ENCODE measurements at places on chromosomes 7 and 10.

GRCh38 chr7:157466867-157467261 is 130.1 kb downstream of the DNAJB6 start:
- no peak for DNase-seq

- DNase-seq: no peak
Observed at GRCh38 chr10:76998451-76998850, 639.2 kb downstream of the KCNMA1 start.

DNA sequence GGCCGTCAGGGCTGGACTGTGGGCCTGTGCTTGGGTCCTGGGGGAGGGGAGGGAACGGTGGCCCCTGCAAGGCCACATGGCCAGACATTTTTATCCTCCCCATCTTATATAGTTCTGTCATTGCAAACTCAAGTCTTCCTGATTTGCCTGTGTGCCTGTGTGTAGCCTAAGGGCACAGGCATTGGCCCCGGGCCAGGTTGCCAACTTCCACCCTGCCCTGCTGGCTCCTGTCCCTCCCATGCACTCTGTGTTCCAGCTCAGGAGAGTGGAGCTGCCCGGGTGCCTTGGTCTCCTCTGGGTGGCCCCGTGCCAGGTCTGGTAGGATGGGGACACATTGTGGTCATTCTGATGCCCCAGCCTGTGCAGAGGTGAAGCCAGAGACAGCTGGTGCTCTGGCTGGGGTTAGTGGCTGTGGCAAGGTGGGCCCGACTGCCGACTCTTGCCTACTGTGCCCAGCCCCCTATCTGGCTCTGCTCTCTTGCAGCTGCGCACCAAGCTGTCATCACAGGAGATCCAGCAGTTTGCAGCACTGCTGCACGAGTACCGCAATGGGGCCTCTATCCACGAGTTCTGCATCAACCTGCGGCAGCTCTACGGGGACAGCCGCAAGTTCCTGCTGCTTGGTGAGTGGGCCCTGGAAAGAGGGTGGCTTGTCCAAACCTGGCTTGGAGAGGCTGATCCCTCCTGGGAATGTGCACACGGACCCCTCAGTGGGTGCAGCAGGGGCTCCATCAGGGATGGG is 14.8 kb downstream of the NACAD start:
- DNase-seq: no peak

- peak; percentile 40 for DNase-seq
Observed at GRCh38 chr7:28956608-28957063, 1.5 kb downstream of the TRIL start.

DNA sequence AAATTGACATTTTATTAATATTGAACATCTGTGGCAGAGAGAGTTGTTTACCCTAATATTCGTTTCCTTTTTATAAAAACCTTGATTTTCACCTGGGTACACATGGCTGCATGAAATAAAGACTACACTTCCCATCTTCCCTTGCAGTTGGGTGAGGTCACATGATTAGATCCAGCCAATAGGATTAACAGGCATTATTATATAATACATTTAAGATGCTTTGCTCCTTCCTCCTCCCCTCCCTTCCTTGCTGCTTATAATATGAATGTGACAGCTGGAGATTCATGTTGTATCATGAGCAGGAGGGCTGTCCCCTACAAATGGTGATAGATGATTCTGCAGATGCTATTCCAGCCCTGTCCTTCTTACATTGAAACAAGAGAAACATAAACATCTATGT is 146.6 kb downstream of the SH2D4B start:
- DNase-seq: no peak

GRCh38 chr7:102412548-102412947 is 16.4 kb downstream of the PRKRIP1 start:
- no peak for DNase-seq

- no peak for DNase-seq
Observed at GRCh38 chr10:31660300-31660699, 268.3 kb downstream of the ARHGAP12 start.

DNA sequence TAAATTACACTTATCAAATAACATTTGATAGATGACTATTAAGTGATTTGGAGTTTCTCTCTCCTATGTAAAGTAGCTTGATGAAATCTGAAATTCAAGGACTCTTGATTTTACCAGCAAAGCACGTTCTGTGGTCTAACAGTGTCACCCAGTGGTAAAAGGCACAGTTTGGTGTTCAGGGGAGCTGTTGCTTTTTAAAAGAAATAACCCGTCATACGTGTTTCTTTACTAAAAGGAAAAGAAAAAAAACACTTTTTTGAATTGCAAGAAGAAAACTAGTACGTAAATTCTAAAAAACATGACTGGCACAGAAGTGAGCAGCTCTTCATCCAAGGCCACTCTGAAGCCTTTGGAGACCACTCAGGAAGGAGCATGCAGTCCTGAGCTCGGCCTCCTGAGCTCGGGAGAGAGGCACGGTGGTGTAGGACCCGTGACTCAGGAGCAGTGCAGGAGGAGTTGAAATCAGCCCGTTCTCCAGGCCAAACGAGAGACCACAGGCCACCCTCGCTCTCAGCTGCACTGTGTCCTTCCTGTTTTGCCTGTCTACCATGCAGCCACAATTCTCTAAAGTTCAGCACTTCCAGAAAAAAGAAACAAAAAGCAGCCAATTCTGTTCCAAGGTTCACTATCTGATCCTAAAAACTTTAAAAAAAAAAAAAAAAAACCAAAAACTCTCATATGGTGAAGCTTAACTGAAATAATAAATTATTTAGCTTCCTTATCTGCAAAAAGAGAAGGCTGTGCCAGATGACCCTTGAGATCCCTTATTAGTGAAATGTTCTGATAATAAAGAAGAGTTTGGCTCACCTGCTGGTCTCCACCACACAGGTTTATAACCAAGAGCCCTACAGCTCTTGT is 212.6 kb upstream of the FRMD4A start:
- DNase-seq: no peak

GRCh38 chr7:142647749-142648148 is 101.5 kb upstream of the PRSS1 start:
- DNase-seq: no peak

DNA sequence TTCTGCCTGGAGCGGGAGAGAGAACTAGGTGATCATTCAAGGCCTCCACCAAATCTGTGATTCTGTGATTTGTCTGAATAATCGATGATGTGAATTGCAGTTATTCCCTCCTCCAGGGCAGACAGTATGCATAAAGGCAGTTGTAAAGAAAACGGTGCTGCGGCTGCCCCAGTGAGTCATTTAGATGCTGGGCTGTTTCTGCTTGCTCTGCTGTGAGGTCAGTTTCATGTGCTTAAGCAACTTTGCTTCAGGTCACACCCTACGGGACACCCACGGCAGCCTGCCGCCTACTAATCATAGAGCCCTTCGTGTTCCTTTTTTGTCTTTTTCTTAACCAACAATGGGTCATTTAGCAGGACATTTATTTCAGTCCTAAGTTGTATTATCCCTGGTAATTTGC is 158.1 kb upstream of the PITRM1 start:
- DNase-seq: no peak

GRCh38 chr7:7136466-7137381 is 45.6 kb upstream of the C1GALT1 start:
- DNase-seq: no peak

GRCh38 chr7:133846203-133846945 is 280.8 kb upstream of the LRGUK start:
- peak; percentile 8 for DNase-seq

DNA sequence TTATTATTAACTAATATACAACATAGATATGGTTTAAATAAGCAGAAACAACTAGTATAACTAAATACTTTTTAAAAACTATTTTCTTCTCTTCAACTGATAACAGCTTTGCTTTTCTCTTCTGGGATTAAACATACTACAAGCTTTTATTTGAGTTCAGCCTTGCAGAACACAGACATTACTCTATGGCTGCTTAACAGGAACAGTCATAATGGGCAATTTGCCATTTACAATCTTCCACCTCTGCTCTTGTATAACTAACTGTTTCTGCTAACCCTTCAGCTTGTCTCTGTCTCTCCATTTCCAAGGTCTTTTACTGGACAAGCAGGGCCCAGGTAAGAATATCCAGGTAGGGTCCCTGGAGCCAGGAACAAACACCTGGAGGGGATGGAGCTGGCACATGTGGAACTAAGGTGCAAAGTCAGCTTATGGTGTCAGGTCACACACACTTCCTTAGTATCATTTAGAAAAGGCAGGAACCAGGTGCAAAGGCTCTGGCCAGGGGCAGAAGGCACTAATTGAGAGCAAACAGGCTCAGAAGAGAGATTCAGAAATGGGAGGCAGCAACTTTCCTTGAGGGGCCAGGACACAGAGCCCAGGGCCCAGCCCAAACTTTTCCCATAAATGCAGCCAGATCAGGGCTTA is 93.1 kb downstream of the STRA8 start:
- peak; percentile 25 for DNase-seq

DNA sequence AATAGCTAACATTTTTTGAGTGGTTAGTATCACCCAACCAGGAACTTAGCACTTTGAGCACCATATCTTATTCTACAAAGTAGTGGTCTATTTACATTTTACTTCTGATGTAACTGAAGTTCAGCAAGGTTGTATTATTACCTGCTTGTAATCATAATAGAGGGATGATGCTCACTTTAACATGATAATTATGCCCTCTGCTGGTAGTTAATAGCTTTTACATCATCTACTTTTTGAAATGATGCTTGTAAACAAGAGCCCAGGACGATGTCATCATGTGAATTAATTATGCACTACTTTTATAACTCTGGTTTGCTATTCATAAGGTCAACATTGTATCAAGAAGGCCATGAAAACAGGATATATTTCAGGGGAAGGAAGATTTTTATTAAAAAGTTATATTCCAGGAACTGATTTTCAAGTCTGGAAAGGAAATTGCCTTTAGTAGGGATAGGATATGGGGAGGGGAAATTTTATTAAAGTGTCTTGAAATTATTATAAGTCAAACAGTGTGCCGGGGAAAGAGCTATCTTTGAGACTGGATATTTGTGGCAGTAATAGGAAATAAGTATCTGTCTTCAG is 80.3 kb upstream of the SCIN start:
- DNase-seq: peak; percentile 64

- DNase-seq: peak; percentile 11
Observed at GRCh38 chr10:103921750-103922195, 3.8 kb upstream of the STN1 start.

- DNase-seq: no peak
Observed at GRCh38 chr10:44153918-44154670, 230.8 kb downstream of the CXCL12 start.

DNA sequence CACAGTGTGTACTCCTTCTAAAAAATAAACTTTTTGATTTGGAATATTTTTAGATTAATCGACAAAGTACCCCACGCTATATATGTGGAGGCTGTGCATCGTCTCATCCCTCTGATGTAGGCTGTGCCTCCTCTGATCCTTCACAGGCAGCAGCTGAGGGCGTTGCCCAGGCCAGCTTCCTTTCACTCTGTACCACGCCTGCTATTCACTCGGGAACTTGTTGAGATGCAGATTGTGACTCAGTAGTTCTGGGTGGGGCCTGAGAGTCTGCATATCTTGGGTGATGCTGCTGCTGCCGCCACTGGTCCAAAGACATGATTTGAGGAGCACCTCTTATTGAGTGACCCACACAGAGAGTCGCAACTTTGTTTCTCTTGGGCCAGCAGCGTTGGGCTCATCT is 7.9 kb upstream of the C10orf120 start:
- DNase-seq: no peak

- no peak for DNase-seq
Observed at GRCh38 chr10:114874827-114875411, 53.3 kb downstream of the FHIP2A start.
